ENCODE measurements at places on chromosomes 6 and 20. TPM values are rescaled to one million over a fixed set of nuclear protein-coding genes. Genes with fewer than 3 reads are reported as not detected.
A peak's percentile ranks its signal among the peaks of the same experiment; 100 is the strongest.

The TRERF1 gene
- total RNA-seq: 3.8 TPM

DNA sequence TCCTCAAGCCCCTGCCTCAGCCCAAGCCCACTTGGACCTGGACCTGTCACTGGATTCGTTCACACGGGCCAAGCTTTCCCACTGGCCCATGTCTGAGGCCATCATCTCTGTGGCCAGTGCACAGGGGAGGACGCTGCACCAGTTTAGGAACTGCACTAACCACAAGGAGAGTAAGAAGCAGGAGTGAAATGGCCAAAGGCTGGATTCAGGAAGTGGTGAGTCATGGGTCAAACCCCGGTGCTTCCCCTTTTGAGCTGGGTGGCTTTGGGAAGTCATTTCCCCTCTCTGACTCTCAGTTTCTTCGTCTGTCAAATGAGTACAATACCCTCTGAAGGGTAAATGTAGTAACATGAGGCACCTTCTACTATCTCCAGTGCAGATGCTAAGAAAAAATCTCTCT, 87.9 kb downstream of the CD40 start:
- DNase-seq: peak; percentile 71

- no peak for DNase-seq
Measured at GRCh38 chr6:84042603-84043002, 9.0 kb downstream of the MRAP2 start.

The ZNF391 gene
- total RNA-seq: 2.1 TPM

- no peak for DNase-seq
Measured at GRCh38 chr6:10662207-10662606, 32.2 kb downstream of the C6orf52 start.

- no peak for DNase-seq
Measured at GRCh38 chr6:105087571-105088211, 92.1 kb downstream of the POPDC3 start.

- no peak for DNase-seq
Measured at GRCh38 chr6:152975204-152975915, 7.5 kb downstream of the FBXO5 start.

The FAM217A gene
- not detected for total RNA-seq

DNA sequence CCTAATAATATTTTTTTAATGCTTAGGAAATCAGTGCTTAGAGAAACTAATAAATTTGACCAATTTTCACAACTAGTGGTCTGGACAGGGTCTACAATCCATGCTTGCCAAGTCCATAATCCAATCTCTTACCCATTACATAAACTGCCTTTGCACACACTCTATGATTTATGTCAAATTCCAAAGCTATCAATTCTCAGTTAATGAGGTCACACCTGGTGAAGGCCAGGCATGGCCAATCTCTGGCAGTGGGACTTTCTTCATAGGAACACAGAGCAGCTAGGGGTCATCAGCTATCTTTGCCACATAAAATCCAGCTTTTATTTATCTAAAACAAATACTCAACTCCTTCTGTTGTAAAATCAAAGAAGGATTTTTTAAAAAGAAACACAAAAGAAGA, 21.2 kb downstream of the PAK5 start:
- DNase-seq: no peak

- no peak for DNase-seq
Measured at GRCh38 chr6:21604081-21604480, 10.5 kb downstream of the SOX4 start.

- no peak for DNase-seq
Measured at GRCh38 chr6:116941727-116942126, 64.7 kb downstream of the RFX6 start.

The MAS1 gene
- not detected for total RNA-seq

DNA sequence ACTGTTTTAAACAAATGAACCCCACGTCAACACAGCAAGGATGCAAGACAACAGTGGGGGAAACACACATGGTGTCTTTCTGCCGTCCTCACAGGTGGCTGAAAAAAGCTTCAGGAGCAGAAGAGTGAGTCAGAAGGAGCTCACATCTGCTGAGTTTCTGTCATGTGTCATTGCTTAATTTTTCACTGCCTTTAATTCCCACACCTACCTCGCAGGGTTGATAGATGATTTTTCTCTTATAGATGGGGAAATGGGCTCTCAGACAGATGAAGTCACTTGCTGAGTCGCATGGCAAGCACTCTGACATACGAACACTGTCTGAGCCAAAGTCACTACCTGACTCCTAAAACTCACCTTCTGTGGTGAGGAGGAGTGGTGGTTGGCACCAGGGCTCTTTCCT, 28.3 kb upstream of the CARMIL1 start:
- DNase-seq: no peak

The CST5 gene
- total RNA-seq: 0.55 TPM

- DNase-seq: no peak
Measured at GRCh38 chr20:33438481-33438880, 5.1 kb downstream of the SNTA1 start.

DNA sequence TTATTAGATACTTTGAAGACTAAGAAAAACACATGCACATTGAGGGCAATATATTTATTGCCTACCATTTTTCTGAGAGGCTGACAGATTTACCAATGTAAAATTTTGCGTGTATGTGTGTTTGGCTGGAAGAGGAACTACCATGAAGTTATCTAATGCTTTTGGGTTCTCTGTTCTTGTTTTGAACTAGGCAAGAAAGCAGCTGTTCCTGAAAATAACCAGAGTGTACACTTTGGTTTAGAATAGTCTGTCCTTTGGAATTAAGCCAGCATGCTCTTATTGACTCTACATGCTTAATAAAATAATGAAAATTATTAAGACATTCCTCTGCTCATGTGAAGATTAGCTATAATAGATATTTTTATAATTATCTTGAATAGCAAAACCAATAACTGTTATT, 129.2 kb downstream of the MYB start:
- DNase-seq: no peak

GRCh38 chr20:23086056-23086566, at the start of gene CD93:
CD93 (minus strand) TSS chr20:23086324; CDS start chr20:23086192, 132 bp downstream.
- DNase-seq: no peak

DNA sequence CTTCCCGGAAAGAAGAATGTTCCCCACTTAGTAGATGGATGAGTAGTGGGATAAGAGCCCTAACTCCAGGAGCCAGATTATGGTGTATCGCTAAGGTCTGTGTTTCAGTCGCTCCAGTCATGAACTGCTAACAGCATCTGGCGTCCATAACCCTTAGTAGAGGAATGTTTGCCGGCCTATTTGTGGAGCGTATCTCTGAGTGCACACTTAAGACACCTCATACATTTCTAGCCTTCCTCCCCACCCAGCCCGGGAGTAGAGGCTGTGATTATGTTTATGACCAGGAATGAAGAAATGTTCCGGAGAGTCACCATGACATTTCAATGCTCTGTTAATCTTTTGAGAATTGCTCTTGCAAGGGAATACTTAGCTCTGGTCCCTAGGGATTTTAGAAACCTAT, 251.1 kb upstream of the SOX4 start:
- no peak for DNase-seq

DNA sequence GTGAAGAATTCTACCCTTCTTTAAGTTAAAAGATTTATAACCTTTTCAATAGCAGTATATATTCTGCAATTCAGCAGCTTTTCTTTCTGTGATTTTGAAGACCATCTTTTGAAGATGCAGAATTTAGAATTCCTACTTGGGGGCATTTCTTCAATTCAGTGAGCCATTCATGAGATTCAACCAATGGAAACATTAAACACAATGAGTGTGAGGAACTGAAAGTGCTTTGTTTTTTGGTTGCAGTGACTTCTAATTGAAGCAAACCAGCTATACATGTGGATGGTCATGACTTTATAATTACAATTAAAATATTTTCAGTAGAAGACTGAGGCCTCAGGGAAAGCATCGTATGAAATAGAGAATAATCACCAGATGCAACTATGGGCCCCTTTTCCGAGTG, 108.3 kb downstream of the CARMIL1 start:
- DNase-seq: no peak

GRCh38 chr6:164106345-164106769, 691.8 kb downstream of the QKI start:
- no peak for DNase-seq

DNA sequence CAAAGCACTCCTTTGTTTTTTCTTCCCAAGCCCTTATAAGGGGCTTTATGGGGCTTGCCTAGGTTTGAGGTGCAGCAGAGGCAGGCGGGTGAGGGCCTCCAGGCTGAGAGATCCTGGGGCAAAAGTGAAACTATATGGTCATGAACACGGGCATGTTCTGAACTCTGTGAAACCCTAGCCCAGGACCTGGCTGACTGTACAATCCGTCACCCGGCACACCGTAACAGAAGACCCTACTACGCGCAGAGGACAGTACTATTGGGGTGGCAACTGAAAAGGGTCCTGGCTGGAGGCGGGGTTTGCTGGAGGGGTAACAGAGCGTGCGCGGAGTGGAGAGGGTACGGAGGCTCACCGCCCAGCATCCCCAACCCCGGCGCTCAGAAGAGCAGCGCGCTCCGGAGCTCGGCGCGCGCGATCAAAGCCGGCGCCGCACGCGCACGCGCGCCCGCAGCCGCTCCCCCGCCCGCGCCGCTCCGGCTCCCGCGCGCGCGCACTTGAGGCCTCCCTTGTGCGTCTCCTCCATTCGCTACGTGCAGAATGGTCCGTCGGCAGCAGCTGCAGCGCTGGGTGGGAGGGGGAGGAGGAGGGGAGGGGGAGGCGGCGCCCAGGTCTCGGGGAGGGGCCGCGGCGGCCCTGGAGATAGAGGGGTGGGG, 54.2 kb downstream of the MRPL14 start:
- DNase-seq: peak; percentile 87

DNA sequence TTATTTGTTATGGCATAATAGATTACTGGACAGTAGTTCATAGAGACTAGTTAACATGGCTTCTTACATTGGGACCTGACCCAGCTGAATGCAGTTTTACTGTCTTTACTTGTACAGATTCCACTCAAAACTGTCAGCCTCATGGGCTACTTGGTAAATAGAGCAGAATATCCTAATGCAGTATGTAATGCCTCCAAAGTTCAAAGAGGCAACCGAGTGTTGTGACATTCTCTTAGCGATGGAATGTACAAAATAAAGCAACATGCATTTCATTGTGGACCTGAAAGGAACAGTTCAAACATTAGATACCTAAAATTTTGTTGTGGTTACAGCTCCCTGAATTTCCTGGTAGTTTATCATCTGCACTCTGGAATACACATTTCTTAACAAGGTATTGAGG, 29.1 kb upstream of the RGS17 start:
- DNase-seq: no peak

- no peak for DNase-seq
Measured at GRCh38 chr6:7451326-7451725, 61.7 kb downstream of the RIOK1 start.

The CRIP3 gene
- total RNA-seq: 0.90 TPM

The LZTS3 gene
- total RNA-seq: 21.5 TPM

GRCh38 chr20:5356941-5357340, 40.2 kb upstream of the PROKR2 start:
- DNase-seq: no peak

The COMMD7 gene
- 36.3 TPM for total RNA-seq

- no peak for DNase-seq
Measured at GRCh38 chr20:39592371-39592770, 630.2 kb downstream of the DHX35 start.

GRCh38 chr20:23754731-23755130, 4.0 kb upstream of the CST1 start:
- no peak for DNase-seq

The PLN gene
- total RNA-seq: 5.8 TPM

GRCh38 chr6:15325540-15325955, 79.7 kb downstream of the JARID2 start:
- DNase-seq: no peak

DNA sequence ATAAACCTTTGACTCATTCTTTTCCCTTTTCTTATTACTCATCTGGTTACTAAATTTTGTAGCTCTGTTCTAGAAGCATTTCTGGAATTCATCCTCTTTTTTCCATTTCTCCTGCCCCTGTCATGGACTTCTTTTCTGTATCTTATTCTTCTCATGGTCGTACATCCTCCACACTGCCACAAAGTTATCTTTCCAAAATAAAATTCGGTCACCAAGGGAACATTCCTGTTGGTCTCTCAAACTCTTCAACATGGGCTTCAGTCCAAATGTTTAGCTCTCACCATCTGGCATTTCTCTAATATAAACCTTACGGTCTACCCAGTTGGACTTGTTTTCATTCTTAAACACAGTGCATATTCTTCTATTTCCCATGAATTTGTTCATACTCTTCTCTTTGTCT, 428.8 kb upstream of the ID4 start:
- DNase-seq: no peak

- no peak for DNase-seq
Measured at GRCh38 chr6:125904871-125905270, 51.7 kb upstream of the HINT3 start.

DNA sequence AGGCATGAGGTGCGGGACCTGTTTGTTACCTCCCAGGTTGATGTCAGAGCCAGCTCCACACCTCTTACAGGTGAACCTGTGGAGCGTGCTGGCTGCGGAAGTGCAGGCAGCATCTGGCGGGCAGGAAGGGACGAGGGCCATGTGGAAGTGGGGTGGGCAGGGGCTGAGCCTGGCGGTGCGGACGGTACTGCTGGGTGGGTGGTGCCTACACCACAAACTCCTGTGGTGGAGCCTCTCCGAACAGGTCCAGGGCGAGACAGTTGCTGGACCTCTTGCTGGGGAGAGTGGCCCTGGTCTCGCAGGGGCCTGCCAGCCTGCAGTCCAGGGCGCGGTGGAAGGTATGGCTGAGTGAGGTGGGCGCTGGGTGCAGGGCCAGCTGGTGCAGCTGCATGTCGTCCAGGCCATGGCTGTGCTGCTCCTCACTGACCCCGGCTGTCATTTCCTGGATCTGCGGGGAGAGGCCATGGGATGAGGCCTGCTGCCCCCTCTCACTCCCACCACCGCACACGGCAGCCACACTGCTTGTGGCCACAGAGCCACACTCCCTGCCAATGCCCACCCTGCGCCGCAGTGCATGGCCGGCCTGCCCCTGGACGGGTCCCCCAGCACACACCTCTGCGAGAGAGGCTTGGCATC, 22.0 kb downstream of the FRMD1 start:
- DNase-seq: no peak

DNA sequence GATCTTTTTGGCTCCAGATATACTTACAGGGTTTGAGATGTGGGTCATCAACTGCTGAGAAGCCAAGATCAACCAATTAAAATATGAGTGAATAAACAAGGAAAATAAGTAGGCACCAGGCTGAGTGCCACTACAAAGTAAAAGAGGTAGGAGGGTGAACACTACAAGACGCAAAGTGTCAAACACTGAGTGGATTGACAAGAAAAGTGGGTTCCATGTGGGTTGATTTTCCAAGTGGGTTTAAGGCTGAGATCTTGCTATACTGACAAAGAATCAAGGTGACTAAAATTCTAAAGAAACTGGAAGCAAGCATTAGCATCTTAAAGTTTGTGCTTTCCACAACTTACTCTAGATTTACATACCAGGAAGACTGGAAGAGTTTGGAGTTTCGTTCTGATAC, 160.4 kb upstream of the SPACA1 start:
- no peak for DNase-seq

The TMEM14B gene
- total RNA-seq: 50.1 TPM

DNA sequence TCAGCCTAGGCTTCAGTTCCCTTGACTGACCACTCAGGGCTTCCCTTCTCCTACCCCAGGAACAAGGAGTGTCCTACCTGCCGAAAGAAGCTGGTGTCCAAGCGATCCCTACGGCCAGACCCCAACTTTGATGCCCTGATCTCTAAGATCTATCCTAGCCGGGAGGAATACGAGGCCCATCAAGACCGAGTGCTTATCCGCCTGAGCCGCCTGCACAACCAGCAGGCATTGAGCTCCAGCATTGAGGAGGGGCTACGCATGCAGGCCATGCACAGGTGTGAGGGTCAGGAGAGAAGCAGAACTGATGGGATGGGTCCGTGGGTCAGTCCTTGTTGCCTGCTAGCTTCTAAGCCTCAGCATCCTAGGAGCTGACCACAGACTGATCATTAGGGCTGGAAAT, 1.6 kb downstream of the RING1 start:
- no peak for DNase-seq

- no peak for DNase-seq
Measured at GRCh38 chr6:5201271-5201670, 59.5 kb downstream of the LYRM4 start.
